ENCODE measurements at places on chromosomes 16 and 17.

DNA sequence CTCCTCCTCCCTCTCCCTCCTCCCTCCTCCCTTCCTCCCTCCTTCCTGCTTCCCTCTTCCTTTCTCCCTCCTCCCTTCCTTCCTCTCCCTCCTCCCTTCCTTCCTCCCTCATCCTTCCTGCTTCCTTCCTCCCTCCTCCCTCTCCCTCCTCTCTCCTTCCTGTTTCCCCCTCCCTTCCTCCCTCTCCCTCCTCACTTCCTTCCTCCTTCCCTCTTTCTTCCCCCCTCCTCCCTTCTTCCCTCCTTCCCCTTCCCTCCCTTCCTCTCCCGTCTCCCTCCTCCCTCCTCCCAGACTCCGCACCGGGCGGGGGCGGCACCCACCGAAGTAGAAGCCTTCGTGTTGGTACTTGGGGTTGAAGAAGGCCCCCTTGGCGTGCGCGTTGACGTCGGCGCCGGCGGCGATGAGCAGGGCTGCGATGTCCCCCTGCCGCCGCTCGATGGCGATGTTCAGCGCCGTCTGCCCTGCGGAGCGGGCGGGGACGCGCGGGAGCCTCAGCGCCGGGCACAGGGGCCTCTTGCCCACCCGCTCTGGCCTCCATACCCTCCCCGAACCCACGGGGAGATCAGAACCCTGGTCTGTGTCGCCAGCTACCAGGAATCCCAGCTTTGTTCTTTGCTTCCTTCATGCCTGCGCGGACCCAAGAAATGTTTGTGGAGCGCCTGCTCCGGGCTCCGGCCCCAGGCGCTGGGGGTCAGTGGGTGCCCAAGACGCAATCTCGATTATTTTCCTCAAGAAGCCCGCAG, 22.2 kb downstream of the TRPV3 start:
- peak; percentile 57 for DNase-seq

DNA sequence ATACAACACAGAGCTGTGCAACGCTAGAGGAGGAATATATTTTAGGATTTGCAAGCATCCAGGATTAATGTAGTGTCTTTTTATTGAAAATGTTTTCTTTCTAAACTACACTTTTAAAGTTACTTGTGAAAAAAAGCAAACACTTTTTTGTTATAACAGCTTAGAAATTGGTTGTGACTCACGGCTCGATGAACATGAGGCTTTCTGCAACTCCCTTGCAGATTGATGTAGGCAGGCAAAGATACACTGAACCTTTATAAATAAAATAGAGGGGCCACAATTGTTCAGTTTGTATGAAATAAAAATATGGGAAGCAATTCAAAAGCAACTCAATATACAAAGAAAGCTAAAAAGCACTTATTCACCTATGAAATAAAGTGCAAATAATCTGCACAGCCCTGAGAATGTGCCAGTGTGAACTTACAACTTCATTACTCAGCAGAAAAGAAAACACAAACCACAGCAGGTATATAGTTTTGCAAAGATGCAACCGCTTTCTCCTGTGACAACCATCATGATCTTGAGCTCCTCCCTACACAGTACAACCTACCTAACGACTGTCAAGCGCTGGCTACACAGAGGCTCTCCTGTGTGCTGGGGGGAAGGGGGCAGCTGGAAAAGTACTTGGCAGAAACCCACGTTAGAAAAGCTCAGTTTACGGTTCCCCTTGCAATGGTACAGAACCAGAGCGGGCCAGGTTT, 948 bp downstream of the LUC7L start:
- DNase-seq, result no peak

DNA sequence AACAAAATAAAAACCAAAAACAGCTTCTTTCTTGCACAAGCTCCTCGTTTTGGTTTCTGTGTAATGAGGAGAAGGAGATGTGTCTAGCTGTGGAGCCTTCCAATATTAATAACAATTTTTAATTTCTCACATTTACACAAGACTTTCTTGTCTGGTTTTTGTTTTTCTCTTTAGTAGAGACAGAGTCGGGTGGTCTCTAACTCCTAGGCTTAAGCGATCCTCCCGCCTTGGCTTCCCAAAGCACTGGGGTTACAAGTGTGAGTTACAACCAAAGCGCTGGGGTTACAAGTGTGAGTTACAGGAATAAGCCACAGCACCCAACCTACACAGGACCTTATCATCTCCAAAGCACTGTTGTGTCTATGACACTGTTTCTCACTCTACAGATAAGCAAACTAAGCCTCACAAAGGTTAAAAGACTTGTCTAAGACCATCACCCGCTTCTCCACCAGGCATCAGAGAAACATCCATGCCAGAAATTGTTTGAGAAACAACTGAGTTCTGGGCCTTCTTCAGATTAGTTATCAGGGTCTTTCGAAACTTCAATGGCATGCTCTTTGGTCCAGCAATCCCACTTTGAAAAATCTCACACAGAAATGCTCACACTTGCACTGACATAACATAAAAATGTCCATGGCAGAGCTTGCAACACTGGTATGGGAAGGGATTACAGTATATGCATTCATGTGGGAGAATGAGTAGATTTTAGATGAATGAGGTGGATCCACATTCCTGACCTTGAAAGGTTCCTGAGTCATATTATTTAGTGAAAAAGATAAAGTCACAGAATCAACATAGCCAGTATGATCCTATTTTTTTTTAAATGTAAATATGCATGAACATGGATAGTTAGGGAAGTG, 3.9 kb downstream of the ABAT start:
- no peak for DNase-seq

DNA sequence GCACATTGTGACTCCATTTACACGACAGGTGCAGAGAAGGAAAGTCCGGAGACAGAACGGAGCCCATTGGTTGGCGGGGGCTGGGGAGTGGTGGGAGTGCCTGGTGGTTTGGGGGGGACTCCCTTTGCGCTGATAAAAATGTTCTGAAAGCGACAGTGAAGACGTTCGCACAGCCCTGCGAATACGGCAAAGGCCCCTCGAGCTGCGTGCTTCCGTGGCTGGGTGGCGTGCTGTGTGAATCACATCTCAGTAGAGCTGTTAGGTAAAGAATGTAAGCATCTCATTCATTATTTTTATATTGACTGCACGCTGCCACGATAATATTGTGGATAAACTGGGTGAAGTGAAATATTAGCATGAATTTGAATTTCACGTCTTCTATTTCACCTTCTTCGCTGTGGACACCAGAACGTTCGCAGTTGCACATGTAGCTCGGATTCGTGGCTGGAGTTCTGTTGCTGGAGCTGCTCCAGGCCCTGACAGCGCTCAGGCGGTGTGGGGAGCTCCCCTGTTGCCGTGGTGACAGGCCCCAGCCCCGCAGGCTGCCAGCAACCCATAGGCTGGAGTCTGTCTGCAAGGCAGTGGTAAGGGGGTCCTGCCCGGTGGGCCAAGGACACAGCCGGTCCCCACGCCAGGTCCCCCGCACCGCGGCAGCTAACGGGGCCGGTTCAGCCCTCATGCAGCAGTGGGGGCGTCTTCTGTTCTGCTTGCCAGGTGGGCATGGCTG, 44.6 kb downstream of the SOX8 start:
- peak; percentile 40 for DNase-seq

GRCh38 chr17:33806631-33807030, 448.5 kb upstream of the CCL2 start:
- no peak for DNase-seq

DNA sequence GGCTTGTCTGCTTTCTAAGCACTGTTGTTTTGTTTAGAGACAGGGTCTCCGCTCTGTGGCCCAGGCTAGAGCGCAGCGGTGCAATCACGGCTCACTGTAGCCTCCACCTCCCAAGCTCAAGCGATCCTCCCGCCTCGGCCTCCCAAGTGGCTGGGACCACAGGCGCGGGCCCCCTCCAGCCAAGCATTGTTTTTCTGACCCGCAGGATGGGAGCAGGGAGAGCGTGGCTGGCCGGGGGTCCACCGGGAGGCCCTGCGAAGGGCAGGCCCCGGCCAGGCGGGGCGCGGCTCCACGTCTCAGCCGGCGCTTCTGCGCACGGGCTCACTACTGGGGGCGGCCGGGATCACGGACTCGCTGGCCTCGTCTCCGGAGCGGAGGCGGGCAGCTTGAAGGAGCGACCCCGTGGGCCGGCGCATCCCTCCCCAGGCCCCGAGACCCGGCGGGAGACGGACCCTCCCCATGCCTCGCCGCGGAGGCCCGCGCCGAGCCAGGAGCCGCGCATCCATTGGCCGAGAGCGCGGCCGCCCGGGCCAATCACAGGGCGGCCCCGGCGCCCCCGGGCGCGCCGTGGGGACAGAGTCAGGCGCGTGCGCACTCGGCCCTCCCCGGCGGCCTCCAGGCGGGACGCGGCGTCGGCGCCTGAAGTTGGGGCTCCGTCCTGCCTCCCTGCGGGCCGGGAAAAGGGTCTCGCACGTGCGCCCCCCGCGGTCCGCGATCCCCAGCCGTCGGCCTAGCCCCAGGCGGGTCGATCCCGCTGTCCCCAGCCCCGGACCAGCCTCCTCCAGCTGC, 24.9 kb downstream of the ACTG1 start:
- peak; percentile 48 for DNase-seq

DNA sequence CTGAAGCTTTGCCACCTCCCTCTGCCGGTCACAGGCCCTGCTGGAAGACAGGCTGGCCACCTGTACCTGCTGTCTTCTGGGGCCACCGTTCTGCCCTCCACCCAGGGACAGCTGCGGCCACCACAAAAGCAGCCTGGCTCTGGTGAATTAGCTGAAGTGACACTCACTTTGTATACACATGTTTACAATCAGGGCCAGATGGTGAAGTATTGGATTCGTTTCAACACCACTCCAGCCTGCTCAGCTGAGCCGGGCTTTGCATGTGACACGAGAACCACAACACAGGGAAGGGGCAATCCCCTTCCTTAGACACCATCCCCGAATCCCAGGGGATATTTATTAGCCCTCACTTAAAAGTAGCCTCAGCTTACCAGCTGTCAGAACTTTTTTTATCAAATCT, 191.5 kb upstream of the RPL38 start:
- DNase-seq, result no peak

DNA sequence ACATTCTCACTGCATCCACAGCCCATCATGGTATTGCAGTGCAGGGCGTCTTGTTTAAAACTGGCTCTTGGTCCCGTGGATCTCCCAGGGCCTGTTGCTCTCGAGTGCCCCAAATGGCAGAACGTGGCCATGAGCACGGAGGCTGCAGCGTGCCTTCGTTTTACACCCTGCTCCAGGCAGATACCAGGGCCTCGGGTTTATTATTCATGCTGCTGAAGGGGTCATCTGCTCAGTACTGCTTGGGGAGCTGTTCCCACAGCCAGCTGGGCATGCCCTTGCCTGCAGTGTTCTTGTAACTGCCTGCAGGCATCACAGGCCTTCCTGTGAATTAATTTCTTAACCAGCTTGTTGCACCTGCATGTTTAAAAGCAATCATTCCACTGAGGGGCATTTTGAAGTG, 129.7 kb upstream of the CHMP6 start:
- DNase-seq, result no peak

GRCh38 chr16:46658925-46659324, 30.1 kb downstream of the VPS35 start:
- peak; percentile 36 for DNase-seq

GRCh38 chr16:48231727-48232492, 12.2 kb upstream of the LONP2 start:
- no peak for DNase-seq

- DNase-seq, result no peak
Measured at GRCh38 chr17:6651919-6652452, 424 bp downstream of the C17orf100 start.

- no peak for DNase-seq
Measured at GRCh38 chr16:69145658-69146057, 13.2 kb downstream of the UTP4 start.

DNA sequence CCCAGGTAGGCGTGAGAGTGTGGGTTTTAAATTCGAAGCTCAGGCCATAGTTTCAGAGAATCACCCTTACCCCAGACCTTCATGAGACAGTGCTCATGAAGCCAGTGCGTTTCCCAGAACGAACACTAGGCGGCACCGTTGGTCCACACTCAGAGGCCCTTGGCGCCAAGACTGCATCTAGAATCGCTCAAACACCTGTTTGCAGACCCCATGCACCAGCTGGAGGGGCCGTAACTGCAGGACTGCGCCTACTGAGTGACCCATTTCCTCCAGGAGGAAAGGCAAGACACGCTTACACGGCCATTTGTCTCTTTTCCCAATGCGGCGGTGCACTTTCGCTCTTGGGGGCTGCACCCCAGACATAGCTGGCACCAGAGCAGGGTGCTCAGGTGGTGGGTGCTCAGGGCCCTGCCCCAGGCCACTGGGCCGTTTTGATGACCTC, 34.0 kb downstream of the ADGRG5 start:
- DNase-seq, result peak; percentile 63

- no peak for DNase-seq
Measured at GRCh38 chr16:88375996-88376834, 6.5 kb upstream of the ZNF469 start.

GRCh38 chr17:3808701-3809100, 7.7 kb upstream of the ITGAE start:
- no peak for DNase-seq

DNA sequence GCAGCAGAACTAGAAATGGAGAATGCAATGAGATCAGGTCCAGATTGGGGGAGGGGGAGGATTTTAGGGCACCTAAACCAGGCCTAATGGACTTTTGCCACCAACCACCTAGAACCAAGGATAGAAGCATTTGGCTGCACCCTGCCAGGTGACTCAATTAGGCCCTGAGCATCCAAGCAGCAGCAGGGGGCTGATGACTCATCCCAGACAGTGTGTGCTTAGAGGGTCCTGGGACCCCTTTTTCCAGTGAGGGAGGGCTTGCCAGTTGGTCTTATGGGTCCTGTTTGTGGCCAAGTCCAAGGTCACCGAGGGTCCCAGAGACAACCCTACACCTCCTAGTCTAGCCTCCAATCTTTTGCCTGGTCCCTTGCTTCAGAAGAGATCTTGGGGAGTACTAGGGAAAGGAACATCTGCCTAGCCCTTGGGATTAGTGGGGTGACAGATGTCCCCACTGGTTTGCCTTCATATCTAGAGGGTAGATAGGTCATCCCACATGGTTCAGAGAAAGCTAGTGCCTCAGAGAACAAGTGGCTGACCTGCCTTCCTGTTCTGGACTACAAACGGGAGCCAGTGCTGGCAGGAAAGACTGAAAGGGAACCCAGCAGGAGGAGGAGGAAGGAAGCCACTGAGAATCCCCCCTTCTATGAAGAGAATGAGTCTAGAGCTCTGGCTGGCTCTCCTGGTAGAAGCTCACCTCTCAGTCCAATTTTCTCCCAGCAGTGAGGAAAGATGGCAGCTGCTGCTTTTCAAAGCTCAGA, 1.6 kb upstream of the TBKBP1 start:
- no peak for DNase-seq
